ENCODE measurements at places on chromosomes 4 and X. TPM values are rescaled to one million over a fixed set of nuclear protein-coding genes. Genes with fewer than 3 reads are reported as not detected.

FGF2 gene
- 5.2 TPM for total RNA-seq

PLAC8 gene
- 1.1 TPM for total RNA-seq

DNA sequence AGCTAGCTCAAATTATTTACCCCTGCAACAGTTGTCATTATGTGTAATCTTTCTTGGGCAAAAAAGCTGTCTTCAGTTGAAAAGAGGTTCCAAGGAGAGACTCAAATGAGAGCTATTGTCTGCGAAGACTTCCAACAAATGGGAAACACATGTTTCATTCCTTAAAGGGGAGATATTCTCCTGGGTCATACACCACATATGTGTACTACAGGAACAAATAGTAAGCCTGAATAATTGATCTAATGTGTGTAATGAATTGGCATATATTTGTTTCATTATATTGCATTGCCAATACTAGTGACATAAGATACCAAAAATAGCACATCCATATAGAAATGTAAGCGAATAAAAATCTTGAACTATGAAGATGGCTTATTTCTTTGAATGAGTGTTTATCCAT is 950.9 kb upstream of the NDST4 start:
- no peak for DNase-seq

MAGEA11 gene
- not detected for total RNA-seq

DNA sequence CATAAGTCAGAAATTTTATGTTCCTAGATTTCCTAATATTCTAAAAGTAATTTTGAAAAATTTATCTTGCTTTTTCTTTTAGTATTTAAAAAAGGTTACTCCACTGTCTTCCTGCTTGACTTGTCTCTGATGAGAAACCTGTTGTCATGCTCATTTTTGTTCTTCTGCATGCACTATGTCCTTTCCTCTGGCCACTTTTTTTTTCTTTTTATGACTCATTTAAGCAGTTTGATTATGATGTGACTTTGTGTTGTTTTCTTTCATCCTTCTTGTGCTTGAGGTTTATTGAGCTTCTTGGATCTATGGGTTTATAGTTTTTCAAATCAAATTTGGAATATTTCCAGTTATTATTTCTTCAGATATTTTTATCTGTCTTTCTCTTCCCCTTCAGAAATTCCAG is 12.0 kb upstream of the UFSP2 start:
- DNase-seq, result no peak

GRCh38 chrX:46257451-46257879 is 287.8 kb downstream of the ZNF674 start:
- DNase-seq, result no peak

PAGE4 gene
- total RNA-seq, result not detected

GRCh38 chr4:170414961-170415360 is 325.2 kb upstream of the AADAT start:
- DNase-seq, result no peak

GRCh38 chrX:74924449-74925224 is 615 bp downstream of the NEXMIF start:
- peak; percentile 40 for DNase-seq

GRCh38 chrX:30301208-30301607 is 8.0 kb downstream of the NR0B1 start:
- no peak for DNase-seq

GRCh38 chr4:22521240-22521639 is 5.4 kb upstream of the ADGRA3 start:
- DNase-seq, result no peak

DNA sequence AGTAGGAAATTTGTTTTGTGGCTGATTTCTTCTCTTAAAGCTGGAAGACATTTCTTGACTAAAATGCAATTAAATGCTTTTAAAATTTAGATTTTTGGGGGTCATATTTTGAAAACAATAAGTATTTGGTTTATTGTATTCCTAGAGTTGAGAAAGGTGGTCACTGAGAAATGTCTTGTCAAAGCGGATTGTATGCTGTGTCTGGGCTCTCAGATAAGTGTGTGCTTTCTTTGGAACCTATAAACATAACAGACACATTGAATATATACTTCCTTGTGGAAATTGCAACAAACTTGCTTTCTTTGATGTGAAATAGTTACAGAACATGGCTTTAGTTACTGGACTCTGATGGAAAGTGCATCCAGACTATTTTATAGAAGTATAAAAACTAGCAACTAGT is 75.4 kb downstream of the AFF1 start:
- no peak for DNase-seq

DNA sequence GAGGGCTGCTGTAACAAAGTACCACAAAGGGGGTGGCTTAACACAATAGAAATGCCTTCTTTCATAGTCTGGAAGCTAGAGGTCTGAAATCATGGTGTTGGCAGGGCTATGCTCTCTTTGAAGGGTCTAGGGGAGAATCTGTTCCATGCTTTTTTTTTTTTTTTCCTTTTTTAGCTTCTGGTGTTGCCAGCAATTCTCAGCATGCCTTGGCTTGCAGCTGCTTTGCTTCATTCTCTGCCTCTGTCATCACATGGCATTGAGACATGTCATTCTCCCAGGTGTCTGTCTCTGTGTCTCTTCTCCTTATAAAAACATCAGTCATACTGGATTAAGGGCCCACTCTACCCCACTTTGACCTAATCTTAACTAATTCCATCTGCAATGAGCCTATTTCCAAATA is 78.6 kb upstream of the BOD1L1 start:
- DNase-seq, result peak; percentile 28

TMEM150C gene
- total RNA-seq, result 19.6 TPM

- no peak for DNase-seq
Measured at GRCh38 chr4:2591189-2591588, 54.7 kb downstream of the FAM193A start.

DCAF8L2 gene
- not detected for total RNA-seq

MAGEC3 gene
- total RNA-seq, result not detected

LANCL3 gene
- total RNA-seq, result 0.05 TPM

GRCh38 chr4:33054161-33054560 is 2334.0 kb downstream of the PCDH7 start:
- no peak for DNase-seq

DNA sequence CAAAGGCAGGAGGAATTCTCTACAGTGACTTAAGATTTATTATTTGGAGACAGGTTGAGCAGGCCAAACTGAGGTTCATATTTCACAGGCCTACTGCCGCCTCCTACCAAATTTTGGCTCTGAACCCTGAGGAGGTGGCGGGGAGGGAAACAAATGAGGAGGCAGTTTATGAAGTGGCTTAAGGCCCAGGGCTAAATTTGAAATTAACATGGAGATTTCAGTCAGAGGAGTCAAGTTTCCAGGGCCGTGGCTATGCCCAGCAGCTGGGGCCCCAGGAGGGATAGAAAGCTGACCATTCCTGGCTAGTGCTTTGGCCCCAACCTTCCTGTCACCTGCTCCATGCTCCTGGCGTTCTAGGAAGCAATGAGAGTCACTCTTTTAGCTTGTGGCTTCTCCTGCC is 73.4 kb upstream of the ARHGAP36 start:
- DNase-seq, result no peak

- no peak for DNase-seq
Measured at GRCh38 chr4:99845179-99845578, 28.6 kb downstream of the DAPP1 start.

DNA sequence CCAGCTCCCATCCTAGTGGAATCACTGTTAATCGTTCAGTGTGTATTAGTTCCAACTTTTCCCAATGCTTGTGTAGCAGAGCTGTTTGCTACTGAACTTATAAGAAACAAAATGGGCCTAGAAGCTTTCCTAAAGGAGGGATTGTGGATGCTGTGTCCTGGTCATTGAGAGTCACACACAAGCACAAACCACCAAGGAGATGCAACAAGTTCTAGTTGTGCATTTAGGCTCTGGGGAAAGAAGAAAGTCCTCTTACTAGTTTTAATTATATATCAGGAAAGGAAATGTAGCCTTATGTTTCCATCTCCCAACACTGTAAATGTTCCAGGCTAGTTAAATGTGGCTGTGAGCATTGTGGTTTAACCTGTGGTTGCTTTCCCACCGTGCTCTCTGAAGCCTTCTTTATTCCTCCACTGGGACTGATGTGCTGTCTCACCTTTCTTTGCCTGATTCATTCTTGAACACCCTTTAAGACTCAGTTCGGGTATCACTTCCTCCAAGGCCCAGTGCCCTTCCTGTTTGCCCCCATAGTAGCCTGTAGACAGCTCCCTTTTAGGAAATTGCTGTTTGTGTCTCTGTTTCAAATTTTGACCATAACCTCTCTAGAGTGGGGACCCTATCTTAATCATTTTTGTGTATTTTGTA is 34.3 kb downstream of the ATP10D start:
- DNase-seq, result no peak

AWAT2 gene
- not detected for total RNA-seq

GRCh38 chr4:96593422-96593821 is 753.5 kb downstream of the PDHA2 start:
- no peak for DNase-seq

DNA sequence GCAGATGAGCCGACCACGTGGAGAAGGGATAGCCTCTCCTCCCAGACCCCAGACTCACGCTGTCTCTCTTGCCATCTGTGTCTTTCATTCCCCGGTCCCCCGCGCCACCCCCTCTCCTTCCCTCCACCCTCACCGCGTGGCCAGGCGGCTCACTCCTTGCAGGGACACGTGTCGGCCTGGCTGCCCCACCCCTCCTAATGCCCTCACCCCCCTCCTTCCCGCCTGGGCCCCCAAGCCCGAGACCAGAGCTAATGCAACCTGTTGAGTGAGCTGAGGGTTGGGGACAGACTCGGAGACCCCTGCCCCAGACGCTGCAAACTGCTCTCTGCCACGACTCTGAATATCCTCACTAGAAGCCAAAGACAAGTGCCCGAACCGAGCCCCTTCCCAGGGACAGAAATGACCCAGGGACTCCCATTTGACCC is 1.8 kb downstream of the SLC38A5 start:
- DNase-seq, result no peak

- DNase-seq, result no peak
Measured at GRCh38 chr4:32752962-32753361, 2032.8 kb downstream of the PCDH7 start.

DNA sequence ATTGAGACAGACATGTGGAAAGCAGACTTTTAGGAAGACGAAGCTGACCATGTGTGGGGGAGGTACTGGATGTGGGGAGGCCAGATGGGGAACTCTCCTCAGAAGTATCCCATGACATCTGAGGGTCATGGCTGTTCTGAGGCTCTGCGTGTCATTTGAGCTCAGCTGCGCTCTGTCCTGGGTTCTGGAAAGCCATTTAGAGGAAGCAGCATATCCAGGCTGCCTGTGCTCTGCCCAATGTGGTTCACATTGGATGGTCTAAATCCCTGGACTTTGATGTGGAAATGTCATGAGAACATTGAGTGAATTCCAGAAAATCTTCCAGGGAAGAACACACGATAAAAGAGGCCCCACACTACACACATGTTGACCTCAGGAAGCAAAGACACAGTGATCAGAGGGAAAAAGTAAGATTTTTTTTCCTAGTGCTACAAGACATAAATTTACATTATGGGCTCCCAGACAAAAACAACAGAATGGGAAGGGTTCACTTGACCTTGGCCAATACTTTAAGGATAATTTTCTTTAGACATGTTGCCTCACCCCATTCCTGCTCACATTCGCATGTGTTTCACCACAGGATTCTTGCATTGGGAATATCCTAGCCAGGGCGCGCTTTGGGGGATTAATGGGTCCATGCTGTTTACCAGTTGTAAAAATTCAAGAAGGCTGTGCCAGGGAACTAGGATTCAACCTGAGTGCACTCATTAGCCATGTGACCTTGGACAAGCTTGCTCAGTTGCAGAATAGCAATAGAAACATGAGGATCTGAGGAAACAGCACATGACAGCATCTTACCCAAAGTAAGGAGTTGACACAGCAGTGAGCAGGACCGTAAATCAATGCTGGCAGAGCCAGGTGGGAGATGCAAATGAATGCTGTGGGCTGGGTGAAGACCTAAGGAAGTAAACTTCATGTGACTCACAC is 73.2 kb upstream of the C1QTNF7 start:
- DNase-seq, result no peak

- no peak for DNase-seq
Measured at GRCh38 chrX:150196285-150196684, 166.8 kb upstream of the MAMLD1 start.

DNA sequence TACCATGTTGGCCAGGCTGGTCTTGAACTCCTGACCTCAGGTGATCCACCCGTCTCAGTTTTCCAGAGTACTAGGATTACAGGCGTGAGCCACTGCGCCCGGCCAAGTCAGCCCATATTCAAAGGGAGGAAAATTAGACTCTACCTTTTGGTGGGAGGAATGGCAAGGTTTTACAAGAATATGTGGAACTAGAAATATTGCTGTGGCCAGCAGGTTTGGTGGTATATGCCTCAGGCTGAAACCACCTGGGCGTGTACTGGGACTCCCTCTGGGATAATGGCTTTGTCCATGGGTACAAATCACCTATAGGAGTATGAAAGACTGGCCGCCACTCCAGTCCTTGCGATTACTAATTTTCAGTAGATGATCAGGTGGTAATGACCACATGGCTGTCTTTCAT is 32.4 kb downstream of the SAT1 start:
- DNase-seq, result no peak

SAGE1 gene
- not detected for total RNA-seq

OTC gene
- total RNA-seq, result not detected

DNA sequence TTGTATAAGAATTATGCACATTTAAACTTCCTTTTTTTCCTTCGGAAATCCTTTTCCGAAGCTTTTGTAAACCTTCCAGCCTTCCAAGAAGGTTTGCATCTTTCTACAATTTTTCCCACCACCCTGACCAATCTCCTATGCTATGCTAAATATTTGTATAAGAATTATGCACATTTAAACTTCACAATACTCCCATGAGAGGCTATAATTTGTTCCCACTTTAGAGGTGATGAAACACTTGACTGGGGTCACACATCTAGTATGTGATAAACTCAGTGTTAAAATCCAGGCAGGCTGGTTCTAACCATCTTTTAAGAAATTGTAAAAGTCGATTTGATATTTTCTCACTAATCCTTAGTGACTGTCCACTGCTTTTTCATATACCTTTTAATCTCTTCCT is 22.1 kb downstream of the NUDT6 start:
- DNase-seq, result no peak

DNA sequence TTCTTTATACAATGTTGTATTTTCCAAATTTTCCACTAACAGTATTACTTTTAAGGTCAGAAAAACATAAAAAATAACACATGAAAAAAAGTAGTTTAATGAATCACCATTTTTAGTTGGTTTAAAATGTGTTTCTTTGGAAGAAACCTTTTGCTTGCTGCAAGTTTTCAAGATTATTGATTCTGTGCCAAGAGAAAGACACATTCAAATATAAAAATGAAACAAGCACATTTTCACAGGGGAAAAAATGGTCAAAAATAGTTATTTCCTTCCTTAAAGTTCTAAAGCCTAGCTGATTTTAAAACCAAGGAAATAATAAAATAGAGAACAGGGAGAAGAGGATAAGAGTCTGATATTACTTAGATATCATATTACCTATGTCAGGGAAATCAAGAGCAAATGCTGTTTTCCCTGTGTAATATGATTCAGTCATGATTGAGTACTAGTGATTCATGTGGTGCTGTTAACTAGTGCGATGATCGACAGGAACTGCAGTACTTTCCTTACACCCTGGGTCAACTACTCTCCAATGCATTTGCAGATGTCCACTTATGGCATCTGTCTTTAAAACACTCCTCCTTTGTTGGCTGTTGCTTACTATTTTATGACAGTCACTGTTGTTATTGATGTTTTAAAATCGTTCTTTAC is 103.8 kb downstream of the CAMK2D start:
- DNase-seq, result no peak

ATP8A1 gene
- total RNA-seq, result 14.0 TPM

- no peak for DNase-seq
Measured at GRCh38 chrX:119495734-119496726, 27.8 kb downstream of the SLC25A5 start.
